ENCODE measurements at places on chromosomes 7 and 10. TPM values are rescaled to one million over a fixed set of nuclear protein-coding genes. Genes with fewer than 3 reads are reported as not detected.

HMX3 gene
- not detected for total RNA-seq

PRKCQ gene
- total RNA-seq: 0.32 TPM

CRYGN gene
- not detected for total RNA-seq

PKD2L1 gene
- not detected for total RNA-seq

EPO gene
- not detected for total RNA-seq

AGMO gene
- total RNA-seq: 0.54 TPM

CALN1 gene
- total RNA-seq: not detected

INMT gene
- 195 TPM for total RNA-seq

CALML3 gene
- total RNA-seq: not detected

ACTR3C gene
- not detected for total RNA-seq

WEE2 gene
- total RNA-seq: not detected

PON1 gene
- total RNA-seq: not detected

OR2A12 gene
- total RNA-seq: not detected

ATOH7 gene
- not detected for total RNA-seq

AIMP2 gene
- total RNA-seq: 55.2 TPM

COBL gene
- total RNA-seq: not detected

PTER gene
- 15.2 TPM for total RNA-seq

MRM2 gene
- 20.3 TPM for total RNA-seq

UCMA gene
- not detected for total RNA-seq

TBC1D12 gene
- 5.1 TPM for total RNA-seq

ZNF425 gene
- 4.1 TPM for total RNA-seq

VSIR gene
- total RNA-seq: 32.5 TPM

PBLD gene
- total RNA-seq: 5.5 TPM
